ENCODE measurements at places on chromosomes 6 and 20.

DNA sequence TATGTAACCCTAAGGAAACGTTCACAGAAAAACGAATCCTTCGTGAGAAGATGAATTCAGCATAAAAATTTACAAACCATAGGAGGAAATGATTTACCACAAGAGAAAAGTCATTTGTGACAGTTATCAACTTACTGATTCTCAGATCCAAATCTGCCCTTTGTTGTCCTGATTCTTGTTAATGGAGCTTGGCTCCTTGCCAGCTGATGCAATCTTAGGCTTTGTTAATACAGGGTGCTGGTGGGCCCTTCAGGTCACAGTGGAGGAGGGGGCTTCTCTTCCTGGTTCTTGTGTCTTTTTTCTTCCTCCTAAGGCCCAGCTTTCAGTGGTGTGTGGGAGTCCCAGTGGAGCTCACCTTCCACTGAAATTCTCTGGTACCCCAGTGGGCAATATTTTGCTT, 108.4 kb upstream of the MAP3K7 start:
- no peak for DNase-seq

- DNase-seq = no peak
Measured at GRCh38 chr20:63370618-63371187, 9.6 kb upstream of the CHRNA4 start.

- DNase-seq = no peak
Measured at GRCh38 chr6:42010909-42011308, 39.4 kb upstream of the TAF8 start.

DNA sequence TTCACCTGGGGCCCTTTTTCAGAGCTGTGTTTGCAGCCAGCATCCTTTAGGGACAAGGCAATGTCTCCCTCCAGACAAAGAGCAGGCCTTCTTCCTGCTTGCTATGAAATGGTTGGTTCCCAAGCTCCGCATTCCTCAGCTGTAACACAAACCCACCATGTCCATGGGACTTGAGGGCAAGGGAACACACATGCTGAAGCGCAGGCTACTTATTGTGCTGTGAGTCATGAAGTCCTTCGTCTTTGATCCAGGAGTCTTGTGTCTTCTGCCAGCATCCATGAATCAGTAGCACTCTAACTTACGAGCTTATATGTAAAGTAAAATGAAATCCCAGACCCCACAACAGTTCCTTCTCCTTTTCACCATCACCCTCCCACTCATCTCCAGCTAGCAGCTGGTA, 59.0 kb downstream of the ANKRD60 start:
- no peak for DNase-seq

- no peak for DNase-seq
Measured at GRCh38 chr20:32157611-32158010, 48.1 kb downstream of the TM9SF4 start.

GRCh38 chr6:30685157-30686008, 1.1 kb downstream of the PPP1R18 start:
- no peak for DNase-seq
